ENCODE measurements at places on chromosomes 3 and 15.

DNA sequence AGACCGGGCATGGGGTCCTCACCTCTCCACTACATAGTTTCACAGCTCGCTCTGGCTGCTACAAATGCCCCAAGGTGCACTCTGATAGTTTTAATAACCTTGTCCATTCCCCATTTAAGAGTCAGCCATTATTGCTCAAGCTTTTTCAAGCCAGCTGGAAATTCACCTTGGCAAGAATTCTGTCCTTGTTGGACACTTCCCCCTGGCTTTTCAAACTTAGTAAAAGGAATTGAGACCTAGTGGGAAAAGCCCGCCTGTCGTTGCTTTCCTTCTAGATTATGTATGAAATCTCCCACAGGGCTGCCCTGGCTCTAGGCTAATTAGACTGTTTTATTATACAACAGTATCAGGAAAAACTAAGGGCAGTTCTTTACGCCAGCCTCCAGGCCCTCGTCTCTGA lies 293.7 kb upstream of the GADL1 start:
- no peak for DNase-seq

DNA sequence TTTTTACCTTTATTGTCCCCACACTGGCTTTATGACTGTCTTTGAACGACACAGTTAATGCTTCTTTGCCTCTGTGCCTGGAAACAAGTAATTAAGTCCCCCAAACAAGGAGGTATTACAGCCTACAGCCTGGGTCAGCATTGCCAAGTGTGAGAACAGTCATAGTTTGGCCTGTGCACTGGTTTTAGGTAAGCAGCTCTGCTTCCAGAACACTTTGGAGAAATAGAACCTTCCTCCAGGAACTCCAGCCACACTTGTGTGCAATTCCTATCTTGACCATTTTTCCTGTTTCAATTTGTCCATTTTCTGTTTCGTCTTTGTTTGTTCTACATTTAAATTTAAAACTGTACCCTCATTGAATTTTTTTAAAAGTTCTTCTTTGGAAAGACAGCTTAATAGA lies 568.2 kb downstream of the TUSC7 start:
- DNase-seq = no peak

DNA sequence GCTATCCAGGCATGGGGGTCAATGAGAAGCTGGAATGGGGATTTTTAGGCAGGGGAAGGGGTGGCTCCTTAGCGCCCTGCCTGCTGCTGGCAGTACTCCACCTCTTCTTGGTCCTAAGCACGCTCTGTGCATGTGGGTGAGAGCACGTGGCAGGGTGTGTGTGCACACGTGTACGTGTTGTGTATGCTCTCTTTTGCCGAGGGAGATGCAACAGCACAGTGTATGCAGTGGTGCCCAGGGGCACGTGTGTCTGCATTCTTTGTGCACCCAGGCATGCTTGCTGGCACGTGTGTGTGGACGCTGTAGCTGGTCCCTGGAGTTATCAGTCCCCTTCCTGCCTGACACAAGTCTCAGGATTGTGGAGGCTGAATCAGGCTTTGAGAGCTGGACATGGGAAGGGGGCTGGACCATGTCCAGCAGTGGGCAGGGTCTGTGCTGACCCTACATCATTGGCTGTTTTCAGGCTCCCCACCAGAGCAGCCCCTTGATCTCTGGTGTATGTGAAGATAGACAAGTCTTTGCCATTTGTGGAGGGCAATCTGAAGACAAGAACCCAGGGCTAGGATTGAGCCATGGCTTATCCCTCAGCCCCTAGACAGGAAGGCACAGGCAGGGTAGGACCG lies 1.9 kb upstream of the CAMKV start:
- DNase-seq = no peak

DNA sequence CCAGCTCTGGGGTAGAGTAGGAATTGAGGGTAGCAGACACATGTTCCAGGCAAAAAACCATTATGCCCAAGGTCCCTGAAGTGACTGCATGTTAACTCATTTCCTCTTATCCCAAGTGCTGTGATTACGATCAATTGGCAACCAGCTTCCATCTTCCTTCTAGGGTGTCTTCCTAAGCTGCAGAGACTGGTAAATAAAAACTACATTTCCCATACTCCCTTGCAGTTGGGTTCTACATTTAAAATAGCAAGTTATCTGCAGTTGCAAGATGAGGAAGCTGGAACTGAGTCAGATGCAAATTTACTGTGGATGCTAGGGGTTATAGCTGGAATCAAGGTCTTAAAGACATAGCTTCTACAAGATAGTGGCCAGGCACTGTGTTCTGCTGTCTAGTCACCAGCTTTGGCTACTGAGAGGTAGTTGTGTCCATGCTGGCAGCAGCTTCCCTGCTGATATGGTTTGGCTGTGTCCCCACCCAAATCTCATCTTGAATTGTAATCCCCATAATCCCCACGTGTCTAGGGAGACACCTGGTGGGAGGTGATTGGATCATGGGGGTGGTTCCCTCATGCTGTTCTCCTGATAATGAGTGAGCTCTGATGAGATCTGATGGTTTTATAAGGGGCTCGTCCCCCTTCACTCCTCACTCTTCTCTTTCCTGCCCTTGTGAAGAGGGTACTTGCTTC lies 51.3 kb upstream of the FBN1 start:
- DNase-seq = no peak

DNA sequence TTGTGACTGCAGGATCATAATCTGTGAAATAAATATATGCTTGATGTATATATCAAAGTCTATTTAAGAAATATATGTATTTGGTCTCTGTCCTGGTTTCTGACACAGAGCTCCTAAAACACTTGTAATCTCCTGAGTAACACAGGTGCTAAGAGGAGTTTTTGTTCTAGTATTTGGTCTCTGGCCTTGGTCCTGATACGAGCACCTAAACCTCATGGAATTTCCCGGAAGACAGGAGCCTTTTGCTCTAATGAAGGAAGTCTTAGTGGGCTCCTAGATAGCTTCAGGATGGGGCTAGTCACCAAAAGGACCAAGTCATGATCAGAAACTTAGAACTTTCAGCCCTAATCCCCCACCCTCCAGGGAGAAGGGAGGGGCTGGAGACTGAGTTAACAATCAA lies 19.2 kb upstream of the MUSTN1 start:
- no peak for DNase-seq

GRCh38 chr3:71366988-71367604 lies 216.4 kb downstream of the FOXP1 start:
- no peak for DNase-seq

DNA sequence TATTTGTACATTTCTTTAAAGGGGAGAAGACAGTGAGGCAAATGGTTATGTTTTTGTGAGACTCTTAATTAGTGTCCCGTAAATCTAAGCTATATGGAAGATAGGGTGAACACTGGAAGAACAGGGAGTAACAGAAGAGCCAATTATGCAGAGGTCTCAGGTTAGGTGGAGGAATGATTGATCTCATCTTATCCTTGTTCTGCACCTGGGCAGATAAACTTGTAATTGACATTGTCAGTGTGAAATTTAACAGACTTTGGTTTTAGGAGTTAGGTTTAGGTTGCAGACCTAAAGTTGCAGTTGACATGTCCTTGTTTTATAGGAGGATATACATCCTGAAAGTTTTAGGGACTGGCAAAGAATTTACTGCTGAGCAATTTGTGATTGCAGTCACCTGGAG lies 3.1 kb upstream of the TWF2 start:
- DNase-seq = no peak

GRCh38 chr3:170941551-170941950 lies 33.1 kb upstream of the EIF5A2 start:
- no peak for DNase-seq

- peak; percentile 65 for DNase-seq
These were observed at the start of gene B3GNT5 for GRCh38 chr3:183252973-183253527. TSS of gene B3GNT5 (plus strand) at chr3:183253253. CDS start at chr3:183269799, 16,546 bp downstream.

GRCh38 chr15:27414168-27414870 lies 443.3 kb downstream of the GABRG3 start:
- DNase-seq = no peak
